ENCODE measurements at places on chromosomes 7 and 10.

- DNase-seq, result no peak
These were observed 62.2 kb downstream of the KCNMA1 start for GRCh38 chr10:77575271-77576006.

DNA sequence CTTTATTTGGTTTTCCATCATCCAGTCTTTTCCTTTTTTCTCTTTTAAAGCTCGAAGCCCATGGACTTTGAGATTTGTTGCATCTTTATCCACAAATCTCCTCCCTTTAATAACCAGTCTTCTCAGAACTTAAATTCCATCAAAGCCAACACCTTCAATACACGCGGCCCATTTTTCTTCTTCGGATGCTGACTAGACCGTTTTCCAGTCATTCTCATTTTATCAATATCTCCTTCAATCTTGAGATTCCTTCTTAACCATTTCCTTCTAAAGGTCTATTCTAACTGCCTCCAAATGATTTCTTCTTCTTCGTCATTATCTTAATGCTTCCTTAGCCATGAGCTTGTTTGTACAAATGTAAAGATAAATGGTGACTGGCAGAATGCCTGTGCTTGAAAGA lies 173.5 kb downstream of the BAMBI start:
- DNase-seq, result no peak

DNA sequence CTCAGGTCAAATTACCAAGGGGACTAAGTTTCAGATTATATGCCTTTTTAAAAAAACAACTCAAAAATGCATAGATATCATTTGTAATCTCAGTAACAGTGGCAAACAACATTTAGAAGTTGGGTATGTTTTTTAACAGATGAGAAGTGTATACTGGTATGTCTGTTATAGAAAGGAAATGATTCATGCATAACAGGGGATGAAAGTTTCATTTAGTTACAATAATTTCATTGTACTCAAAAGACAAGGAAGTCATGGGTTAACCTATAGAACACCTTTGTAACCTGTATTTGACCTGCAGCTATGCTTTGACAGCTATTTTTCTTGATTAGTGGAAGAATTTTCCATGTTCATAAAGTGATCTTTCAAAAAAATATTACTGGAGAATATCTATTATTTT lies 35.4 kb upstream of the FAM133B start:
- DNase-seq, result no peak

GRCh38 chr7:139867847-139868246 lies 38.8 kb downstream of the TBXAS1 start:
- no peak for DNase-seq

- no peak for DNase-seq
These were observed 295.0 kb downstream of the BICC1 start for GRCh38 chr10:58807629-58808022.

- DNase-seq, result no peak
These were observed 642.0 kb upstream of the LRRN3 start for GRCh38 chr7:110448918-110449317.

- DNase-seq, result no peak
These were observed 12.7 kb downstream of the FAM3C start for GRCh38 chr7:121383235-121383910.

GRCh38 chr7:76506081-76506440 lies 4.3 kb upstream of the UPK3B start:
- DNase-seq, result no peak

- DNase-seq, result no peak
These were observed 527.0 kb upstream of the MGMT start for GRCh38 chr10:128940081-128940480.

- DNase-seq, result no peak
These were observed 594 bp downstream of the ZNF503 start for GRCh38 chr10:75400771-75401568.

GRCh38 chr7:1401011-1401410 lies 58.3 kb downstream of the MICALL2 start:
- no peak for DNase-seq

DNA sequence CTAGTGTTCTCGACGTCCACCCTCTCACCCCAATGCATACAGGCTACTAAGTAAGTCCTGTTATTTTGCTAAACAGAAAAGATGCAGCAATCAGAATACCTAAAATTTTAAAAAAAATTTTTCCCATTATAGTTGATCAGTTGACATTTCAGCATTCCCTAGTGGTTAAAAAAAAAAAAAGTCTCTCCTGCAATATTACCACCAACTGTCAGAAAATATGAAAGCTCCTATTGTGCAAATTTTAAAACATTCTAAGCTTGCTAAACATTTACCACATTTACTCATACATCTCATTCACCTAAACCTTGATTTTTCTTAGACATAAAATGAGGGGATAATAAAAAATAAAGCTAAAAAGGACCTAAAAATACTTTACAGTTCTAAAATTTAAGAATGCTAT lies 165.6 kb downstream of the AVL9 start:
- no peak for DNase-seq

DNA sequence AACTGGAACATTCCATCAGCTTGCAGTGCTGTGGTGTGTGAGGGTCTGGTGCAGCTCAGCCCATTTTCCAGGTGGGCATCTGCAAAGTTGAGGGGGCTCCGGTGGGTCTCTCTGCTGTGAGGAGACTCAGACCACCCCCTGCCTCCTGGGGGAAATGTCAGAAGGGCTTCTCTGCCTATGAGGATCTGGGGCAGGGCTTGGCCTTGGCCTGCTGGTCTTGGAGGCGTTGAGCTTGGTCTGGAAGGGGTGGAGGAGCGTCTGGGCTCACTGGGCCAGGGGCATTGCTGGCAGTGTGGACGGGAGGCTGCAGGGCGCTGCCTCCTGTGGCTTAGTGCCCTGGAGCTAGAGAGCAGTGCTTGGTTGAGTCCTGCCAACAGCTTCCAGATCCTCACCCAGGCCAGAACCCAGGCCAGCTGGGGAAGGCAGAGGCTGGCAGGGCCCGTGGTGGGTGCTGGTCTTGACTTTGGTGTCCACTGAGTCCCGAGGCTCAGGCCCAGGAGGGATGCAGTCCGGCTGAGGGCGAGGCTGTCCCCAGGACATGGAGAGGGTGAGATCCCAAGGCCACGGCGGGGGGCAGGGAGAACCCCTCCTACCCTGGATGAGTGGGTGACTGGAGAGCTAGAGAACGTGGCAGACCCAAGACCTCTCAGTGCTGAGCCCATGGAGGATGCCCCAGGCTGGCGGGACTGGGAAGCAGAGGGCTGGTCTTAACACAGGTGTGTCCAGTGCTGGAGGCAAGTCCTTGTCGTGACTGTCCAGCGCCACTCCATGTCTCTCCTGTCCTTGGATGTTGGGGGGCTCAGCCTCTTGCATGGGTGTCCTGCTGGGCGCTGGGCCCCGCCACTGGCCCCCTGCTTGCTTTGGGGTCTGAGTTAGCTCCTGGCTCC lies 2.8 kb downstream of the SPRN start:
- DNase-seq, result no peak
